Activated CD4-positive, alpha-beta T cell treated with anti-CD3 and anti-CD28 coated beads for 4 hours (primary cell): ENCODE measurements at places on chromosomes 6 and 20.
A peak's percentile ranks its signal among the peaks of the same experiment; 100 is the strongest.

DNA sequence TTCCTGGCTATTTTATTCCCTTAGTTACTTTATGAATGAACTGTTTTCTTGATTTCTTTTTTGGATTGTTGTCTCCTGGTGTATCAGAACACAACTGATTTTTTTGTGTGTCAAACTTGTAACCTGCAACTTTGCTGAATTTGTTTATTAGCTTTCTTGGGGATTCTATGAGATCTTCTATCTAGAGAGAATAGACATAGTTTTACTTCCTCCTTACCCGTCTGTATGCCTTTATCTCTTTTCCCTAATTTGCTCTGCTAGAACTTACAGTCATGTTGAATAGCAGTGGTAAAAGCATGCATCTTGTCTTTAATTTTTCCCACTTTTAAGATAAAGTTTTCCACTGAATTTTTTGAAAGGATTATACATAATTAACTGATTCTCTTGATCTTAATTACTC, 13.2 kb downstream of the RNF146 start:
- DNase-seq = no peak

GRCh38 chr20:40680161-40680959, 8.7 kb downstream of the MAFB start:
- DNase-seq = no peak

- DNase-seq = no peak
These were observed 37.8 kb upstream of the EYA4 start for GRCh38 chr6:133203344-133203697.

DNA sequence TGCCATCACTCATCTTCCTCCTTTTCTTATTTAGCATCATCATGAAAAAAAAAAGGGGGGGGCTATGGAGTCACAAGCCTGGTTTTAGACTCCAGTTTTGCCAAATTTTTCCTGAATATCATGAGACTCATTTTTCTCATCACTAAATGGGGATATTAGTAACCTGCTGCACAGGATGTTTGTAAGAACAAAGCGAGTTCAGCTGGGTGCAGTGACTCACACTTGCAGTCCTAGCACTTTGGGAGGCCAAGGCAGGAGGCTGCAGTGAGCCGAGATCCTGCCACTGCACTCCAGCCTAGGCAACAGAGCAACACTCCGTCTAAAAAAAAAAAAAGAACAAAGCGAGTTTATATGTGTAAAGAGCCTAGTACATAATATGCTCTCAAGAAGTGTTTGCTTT, 82.8 kb downstream of the TFAP2A start:
- DNase-seq = no peak

- DNase-seq = no peak
These were observed 22.9 kb downstream of the HLA-DRA start for GRCh38 chr6:32462609-32463008.

DNA sequence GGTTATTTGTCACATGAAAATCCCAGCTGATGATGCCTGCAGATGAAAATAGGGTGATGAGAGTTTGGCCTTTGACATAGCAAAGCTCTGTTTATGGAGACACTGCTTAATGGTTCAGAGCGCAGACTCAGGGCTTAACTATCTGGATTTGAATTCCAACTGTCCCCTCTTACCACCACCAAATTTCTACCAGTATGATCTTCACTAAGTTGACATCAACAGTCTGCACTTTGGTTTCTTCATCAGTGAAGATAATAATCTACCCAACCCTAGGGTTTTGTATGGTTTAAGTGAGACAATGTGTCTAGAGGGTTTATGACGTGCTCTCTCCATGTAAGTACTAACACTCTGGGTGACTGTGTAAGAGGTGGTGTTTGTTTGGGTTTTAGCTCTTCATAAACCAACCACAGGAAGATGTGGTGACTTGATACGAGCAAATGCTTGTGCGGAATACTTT, 151.4 kb upstream of the TNFAIP3 start:
- DNase-seq = peak; percentile 20

DNA sequence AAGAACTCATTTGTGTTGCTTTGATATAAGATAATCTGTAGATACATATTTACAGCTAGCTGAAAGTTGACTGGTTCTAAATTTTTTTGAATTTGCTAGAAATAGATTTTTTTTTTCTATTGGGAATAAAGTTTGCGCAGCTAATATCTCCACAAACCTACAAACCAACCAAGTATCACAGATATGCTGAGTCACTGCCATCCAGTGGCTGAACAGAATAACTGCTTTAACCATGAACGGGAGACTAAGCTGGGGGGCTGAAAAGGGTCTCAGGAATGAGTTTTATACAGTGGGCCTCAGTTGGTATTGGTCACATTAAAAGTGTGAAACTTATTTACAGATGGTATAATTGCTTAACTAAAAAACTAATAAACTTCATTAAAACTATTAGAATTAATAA, 326.7 kb upstream of the CNR1 start:
- DNase-seq = no peak

DNA sequence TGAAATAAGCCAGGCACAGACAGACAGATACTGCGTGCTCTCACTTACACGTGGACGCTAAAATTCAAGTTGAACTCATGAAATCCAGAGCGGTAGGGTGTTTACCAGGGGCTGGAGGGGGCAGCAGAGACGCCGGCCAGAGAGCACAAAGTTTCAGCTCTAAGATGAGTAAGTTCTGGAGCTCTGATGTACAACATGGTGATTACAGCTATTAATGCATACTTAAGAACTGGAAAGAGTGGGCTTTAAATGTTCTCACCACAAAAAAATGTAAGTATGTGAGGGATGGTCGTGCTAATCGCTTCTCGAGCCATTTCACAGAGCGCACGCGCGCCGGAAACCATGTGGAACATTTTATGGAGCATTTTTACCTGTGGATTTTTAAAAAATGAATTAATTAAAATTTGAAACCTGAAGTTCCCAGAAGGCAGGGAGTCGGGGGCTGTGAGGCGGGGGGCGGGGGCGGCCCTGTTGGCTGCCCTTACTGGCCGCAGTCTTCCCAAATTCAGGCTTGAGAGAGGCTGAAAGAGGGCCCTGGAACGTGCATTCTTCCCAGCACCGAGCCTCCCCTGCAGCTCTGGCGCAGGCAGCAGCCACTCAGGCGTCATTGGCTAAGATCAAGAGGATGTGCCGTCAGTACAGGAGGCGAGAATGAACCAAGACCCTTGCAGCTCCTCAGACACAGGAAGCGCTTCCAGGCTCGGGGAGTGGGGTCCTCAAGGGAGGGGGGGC, 8.5 kb upstream of the SLCO4A1 start:
- DNase-seq = no peak

DNA sequence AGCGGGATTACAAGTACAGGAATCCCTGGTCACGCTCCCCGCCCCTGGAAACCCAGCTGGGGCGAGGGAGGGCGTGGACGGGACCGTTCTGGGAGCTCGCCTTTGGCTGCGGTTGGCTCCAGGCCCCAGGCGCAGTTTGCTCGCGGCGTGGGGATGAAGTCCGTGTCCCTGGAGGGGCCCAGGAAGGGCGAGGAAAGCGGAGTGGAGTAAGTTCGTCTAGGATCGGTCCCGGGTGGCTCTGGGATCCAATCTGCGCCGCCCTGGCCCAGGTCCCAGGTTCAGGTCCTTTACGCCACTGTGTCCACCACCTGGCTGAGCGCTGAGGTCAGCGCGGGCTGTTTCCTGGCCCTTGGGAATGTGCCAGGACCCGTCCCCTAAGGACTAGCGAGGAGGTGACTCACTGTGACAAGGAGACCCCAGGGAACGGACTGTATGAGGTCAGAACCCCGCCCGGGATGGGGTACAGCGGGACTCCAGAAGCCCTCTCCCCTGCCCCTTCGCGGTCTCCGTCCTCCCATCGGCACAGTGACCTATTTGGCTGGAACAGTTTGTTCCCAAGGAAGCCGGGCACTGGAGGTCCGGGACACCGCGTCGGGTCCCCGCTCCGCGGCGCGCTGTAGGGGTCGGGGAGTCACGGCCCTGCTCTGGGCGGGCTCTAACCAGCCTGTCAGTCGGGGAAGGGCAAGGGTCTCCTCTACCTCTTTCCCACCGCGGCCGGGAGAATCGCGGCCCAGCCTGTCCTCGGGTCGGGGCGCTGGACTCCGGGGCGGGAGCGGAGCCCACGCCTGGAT, 724 bp downstream of the CDKN1A start:
- DNase-seq = peak; percentile 18

DNA sequence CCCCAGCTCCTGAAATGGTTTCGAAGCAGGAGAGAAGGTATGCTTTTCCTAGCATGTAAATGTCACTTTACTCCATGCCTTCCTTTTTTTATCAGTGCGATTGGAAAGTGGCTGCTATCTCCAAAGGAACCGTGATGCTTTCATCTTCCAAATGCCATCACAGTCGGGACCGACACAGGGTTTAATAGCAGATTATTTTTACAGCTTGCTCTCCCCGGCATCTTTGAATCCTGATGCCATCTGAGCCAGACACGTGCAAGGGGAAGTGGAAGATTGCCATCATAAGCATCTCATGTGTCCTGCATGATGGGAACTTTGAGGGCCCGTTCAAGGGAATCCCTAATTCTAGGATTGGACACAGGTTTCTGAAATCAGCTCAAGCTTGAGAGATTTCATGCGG, 253.4 kb upstream of the KCNG1 start:
- DNase-seq = no peak

DNA sequence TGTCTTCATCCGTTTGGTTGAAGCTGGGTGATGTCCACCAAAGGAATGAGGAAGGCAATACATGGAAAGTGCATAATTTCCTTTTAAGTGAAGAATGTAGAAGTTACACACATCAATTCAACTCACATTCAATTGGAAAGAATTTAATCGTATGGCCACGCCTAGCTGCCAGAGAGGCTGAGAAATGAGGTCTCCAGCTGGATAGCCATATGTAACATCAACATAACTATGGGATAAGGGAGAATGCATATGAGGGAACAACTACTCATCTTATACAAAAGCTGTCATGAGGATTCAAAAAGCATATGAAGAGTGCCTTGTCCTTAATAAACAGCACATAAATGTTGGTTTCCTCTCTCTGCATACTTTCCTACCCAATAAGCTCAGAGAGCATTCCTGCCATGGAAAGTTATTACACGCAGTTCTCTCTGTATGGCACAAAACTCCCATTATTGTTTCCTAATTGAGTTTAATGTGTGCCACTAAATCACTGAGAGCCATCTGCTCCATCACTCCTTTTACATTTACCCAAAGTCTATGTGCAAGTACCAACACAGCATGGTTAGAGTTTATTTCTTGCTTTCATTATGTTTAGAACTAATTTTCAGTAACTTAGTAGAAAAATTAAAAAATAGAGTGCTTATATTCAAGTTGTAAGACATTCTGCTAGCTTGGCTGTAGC, 21.4 kb upstream of the TFAP2D start:
- no peak for DNase-seq

DNA sequence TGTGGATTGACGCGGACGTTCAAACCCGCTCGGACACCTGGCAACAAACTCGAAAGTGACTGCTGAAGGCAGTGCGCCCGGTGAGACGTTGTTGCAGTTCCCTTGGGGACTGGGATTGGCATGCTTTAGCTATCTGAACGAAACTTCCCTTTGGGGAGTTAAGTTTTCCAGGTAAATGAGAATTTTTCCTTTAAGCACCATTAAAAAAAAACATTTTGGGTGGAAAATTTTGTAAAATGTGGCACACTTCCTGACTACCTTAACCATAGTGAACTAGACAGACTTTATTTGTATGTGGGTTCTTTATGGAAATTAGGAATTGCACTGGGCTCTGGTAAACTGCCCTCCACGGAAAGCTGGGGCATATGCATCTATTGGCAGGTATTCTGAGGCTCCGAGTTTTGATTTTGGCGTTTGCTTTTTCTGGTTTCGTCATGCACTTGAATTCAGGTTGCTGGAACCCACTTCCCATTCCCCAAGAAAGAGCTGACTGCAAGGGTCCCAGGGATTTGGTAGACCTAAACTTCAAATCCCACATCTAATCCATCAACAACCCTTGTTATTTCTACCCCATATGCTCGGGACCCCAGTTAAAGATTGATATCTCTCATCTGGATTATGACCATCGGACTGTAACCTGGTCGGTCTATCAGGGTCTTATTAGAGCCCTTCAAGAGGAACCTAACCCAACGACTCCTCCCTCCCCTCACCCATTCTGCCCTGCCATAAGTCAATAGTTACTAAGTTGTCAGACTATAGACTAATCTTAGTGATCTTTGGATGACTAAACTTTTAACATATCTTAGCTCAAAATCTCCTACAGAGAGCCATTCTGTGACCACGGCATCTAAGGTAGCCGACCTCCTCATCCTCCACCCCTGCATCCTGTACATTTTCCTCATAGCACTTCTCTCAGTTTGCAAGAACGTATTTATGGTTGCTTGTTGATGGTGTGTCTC, 800 bp upstream of the DYNLT1 start:
- DNase-seq = no peak

DNA sequence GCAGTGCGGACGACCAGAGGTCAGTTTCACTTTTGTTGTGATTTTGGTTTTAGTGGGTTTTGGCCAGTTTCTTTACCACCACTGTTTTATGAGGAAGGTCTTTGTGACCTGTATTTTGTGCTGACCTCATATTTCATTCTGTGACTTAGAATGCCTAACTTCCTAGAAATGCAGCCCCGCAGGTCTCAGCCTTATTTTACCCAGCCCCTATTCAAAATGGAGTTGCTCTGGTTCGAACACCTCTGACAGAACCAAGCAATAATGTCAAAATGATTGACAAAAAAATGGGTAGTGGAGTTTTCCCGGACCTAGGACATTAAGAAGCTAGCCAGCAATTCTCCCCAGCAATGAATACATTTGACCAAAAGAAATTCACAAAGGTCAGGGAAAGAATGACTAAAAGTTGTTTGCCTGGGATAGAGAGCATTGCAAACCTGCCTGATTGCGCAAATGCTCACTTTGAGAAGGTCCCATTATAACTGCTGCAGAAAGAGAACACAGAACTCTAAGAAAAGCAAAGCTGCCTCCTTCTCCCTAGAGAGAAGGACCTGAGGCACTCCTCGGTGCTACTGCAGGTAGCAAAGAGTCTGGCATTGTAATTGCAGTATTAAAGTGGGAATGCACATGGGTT, 288.8 kb downstream of the ADGB start:
- no peak for DNase-seq

DNA sequence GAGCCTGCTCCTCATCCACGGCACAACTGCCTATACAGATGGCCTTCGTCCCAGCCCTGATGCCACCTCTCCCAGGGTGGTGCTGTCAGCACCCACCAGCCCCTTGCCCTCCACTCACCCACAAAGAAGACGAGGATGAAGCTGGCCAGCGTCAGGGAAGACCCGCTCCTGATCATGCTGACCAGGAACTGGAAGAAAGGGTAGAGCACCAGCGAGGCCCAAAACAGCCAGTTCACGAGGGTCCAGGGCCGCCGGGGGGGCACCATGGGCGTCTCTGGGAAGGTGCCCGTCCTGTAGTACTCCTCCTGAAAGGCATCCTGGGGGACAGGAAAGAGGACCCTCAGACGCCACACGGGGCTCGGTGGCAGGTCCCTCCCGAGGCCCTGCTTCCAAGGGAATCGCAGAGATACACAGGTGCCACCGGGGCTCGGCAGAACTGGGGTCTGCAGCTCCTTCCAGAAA, 134.5 kb downstream of the AGPAT4 start:
- DNase-seq = no peak

- DNase-seq = no peak
These were observed 111.2 kb upstream of the SIM1 start for GRCh38 chr6:100575921-100576320.
